ENCODE measurements at places on chromosomes 1 and 21. TPM values are rescaled to one million over a fixed set of nuclear protein-coding genes. Genes with fewer than 3 reads are reported as not detected.

The PPCS gene
- 46.2 TPM for total RNA-seq

The C1orf122 gene
- total RNA-seq, result 59.2 TPM

The COL16A1 gene
- 0.89 TPM for total RNA-seq

The DMBX1 gene
- not detected for total RNA-seq

The MFSD2A gene
- 35.6 TPM for total RNA-seq

The LAMC2 gene
- total RNA-seq, result not detected

Measured in activated T-cell treated with anti-CD3 and anti-CD28 coated beads, Interleukin-2, amount 50 U/mL, for 4 hours (primary cell).